Activated CD4-positive, alpha-beta T cell treated with anti-CD3 and anti-CD28 coated beads for 1 hour (primary cell): ENCODE measurements at places on chromosomes 2 and 18.

GRCh38 chr2:217166241-217166850, 306.5 kb upstream of the TNP1 start:
- DNase-seq, result no peak

- DNase-seq, result no peak
These were observed 396.3 kb downstream of the IRS1 start for GRCh38 chr2:226403369-226403768.

- no peak for DNase-seq
These were observed 36.3 kb upstream of the COBLL1 start for GRCh38 chr2:164877927-164878326.

DNA sequence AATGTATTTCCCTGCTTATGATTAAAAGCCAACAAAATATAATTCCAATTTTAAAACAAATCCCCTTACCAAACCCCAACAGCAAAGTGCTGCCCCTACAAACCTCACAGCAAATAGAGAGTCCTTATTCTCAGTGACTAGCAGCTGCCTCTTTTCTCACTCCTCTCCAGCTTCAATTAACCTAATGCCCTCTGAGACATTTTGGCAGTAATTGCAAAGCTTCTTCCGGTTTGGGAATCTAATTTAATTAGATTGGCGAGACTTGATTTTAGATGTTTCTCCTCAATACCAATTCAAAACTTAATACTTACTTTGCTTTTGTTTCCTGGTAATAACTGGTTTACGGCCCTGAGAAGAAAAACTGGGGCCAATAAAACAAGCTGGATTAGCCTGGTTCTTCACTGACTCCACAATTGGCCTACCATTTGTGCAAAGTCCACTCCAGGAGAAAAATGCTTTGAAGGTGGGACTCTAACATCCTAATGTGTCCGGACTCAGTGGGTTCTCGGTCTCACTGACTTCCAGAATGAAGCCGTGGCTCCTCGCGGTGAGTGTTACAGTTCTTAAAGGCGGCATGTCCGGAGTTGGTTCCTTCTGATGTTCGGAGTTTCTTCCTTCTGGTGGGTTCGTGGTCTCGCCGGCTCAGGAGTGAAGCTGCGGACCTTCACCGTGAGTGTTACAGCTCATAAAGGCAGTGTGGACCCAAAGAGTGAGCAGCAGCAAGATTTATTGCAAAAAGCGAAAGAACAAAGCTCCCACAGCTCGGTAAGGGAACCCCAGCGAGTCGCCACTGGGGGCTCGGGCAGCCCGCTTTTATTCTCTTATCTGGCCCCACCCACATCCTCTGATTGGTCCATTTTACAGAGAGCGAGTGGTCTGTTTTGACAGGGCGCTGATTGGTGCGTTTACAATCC, 52.8 kb downstream of the SLC35F5 start:
- DNase-seq, result no peak

DNA sequence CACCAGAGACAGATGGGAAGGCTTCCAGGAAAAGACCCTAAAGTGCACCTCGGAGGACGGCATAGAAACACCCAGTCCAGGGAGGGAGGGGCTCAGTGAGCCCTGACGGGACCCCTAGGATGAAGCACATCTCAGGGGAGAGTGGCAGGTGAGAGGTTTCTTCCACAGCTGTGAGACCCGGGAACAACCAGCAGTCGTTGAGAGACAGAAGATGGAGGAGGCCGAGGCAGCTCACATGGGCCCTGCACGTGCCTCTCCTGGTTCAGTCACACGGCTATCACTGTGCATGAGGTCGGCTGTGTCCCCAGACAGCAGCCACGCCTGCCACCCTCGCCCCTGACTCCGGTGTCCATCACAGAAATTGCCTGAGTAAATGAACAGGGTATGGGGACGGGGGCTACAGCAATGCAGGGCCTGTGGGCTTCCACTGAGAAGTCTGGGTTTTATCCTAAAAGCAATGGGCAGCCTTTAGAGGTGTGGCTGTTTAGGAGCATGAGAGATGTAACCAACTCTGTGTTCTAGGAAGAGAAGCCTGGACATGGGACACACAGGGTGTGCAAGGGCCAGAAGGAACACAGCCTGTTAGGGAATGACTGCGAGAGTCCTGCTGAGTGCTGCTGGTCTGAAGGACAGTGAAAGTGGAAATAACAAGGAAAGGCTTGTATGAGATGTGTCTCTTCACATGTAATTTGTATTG, 102.0 kb downstream of the TMEM18 start:
- no peak for DNase-seq

DNA sequence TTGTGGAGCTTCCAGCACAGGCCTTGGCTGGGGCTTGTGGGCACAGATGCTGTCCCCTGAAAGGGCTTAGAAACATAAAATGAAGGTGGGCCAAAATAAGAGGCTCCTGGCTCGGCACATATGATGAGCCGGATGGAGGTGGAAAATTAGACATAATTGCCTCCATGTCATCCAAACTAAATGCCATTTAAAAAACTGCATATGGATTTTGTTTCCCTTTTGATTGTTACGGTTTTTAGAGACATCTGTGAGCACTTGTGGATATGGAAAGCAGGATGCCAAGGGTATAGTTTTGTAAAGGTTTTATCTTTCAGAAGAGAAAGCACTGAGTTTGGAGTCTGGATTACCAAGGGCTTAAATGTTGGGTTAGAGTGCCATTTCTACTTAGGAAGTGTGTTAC, 498.3 kb downstream of the RIT2 start:
- DNase-seq, result no peak

- DNase-seq, result no peak
These were observed 364.7 kb downstream of the MBD2 start for GRCh38 chr18:53859764-53860163.

GRCh38 chr2:20476950-20477349, 30.1 kb downstream of the RHOB start:
- DNase-seq, result no peak

GRCh38 chr2:237296756-237297155, 117.2 kb downstream of the COL6A3 start:
- no peak for DNase-seq

DNA sequence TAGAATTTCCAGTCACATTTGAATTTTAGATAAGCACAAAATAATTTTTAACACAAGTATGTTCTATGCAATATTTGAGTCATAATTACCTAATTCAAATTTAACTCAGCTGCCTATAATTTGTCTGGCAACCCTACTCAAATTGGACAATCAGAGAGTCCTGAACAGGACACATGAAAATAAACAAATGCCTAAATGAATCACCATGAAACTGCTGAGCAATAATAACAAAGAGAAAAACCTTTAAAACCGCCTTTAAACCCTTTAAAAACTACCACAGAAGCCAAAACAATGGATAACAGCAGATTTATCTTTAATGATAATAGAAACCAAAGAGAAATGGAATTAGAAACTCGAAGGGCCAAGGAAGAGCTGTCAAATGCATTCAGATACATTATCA, 39.5 kb downstream of the ARL4C start:
- no peak for DNase-seq

GRCh38 chr2:191854382-191855372, 7.8 kb upstream of the CAVIN2 start:
- no peak for DNase-seq

DNA sequence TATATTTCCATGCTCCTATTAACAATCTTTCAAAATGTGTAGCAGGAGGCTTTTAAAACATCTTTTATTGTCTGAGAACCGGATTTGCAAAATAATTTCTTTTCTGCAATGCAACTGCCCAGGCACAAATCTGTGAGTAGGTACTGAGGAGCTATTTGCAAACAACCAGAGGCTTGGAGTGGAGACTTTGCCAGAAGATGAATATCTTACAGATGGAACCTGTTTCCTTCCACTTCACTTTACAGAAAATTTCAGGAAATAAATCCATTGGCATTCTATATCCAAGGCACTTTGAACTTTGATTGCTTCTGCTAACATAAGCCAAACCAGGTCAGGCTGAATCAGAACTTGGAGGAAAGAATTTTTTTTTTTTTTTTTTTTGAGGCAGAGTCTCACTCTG, 237.4 kb upstream of the REV1 start:
- DNase-seq, result no peak

DNA sequence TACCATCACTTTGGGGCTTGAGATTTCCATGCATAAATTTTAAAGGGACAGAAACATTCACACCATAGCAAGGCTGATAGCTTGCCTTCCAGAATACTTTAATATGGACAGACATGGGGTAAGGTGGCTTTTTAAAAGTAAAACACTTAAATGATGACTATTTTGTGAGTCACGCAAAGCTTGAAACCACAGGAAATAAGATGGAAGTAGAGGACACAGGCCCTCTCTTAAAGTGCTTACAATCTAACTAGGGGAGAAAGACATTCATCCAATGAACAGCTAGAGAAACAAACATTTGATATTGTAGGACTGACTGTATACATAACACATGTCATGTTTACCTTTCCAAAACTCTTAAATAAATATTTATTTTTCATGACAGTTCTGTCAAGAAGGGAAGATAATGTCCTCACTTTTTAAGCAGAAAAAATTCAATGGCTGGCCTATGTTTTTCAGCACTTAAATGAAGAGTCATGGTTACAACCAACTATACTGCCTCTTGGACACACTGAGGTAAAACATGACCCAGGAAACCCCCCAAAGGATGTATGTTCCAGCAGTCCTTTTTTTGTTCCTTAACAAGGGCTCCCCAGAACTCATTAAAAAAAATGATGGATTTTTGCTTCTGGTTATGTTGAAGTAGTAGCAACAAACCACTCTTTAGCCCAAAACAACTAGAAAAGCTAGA, 120.0 kb upstream of the RBMS1 start:
- DNase-seq, result no peak

DNA sequence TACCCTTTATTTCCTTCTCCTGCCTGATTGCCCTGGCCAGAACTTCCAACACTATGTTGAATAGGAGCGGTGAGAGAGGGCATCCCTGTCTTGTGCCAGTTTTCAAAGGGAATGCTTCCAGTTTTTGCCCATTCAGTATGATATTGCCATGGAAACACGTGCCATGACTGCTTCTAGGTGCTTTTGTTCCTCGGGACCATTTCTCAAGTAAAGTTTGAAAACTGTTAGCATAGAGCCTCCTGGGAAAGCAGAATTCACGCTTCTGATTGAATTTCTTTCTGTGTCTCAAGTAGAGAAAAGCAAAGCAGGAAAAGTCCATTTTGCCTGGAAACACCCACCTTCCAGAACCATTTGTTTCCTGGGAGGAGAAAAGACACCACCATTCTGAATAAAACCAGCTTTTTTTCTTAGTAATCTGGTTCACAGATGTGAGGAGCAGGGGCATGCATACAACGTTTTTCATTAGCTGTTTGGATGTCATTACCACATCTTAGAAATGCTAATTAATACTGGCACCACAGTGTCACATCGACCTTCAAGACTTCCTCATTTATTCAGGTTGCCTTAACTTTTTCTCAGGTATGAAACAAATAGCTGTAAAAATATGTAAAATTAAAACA, 39.0 kb upstream of the ZBTB14 start:
- DNase-seq, result no peak

GRCh38 chr2:172578054-172578453, 22.2 kb downstream of the PDK1 start:
- DNase-seq, result no peak

DNA sequence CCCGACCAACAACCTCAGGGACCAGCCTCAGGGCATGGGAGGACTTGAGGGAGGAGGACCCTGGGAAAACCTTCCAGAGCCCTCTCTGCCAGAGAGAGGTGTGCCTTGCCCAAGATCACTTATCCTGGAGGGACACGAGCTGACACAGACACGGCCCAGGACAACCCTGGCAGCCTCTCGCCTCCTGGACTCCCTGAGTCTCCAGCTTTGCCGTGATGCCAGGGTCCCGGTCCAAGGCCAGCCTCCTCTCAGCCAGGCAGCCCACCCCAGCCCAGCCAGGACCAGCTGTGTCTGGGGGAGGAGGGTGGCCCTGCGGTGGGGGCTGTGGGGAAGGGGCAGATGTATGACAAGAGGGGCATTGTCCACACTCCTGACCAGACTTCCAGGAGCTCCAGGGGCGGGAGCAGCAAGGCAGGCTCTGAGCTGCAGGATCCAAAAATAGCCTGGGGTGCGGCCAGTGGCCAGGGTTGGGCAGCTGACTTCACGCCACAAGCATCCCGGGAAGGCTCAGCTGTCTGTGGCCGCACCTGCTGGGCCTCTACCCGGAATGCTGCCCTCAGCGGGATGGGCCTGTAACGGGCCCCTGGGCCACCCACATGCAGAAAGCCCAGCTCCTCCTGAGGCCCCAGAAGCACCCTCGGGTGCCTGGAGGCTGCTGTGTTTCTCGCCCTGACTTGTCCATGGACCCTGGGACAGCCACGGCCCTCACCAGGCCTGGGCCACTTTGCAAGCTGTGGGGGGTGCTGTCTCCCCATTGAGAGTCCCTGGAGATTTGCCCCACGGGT, 65.5 kb upstream of the GPC1 start:
- no peak for DNase-seq

- DNase-seq, result no peak
These were observed 24.1 kb downstream of the CFLAR start for GRCh38 chr2:201139836-201140604.

GRCh38 chr18:33593261-33593660, 15.2 kb downstream of the ASXL3 start:
- no peak for DNase-seq

- no peak for DNase-seq
These were observed 1452.6 kb upstream of the ACVR2A start for GRCh38 chr2:146392186-146392585.

DNA sequence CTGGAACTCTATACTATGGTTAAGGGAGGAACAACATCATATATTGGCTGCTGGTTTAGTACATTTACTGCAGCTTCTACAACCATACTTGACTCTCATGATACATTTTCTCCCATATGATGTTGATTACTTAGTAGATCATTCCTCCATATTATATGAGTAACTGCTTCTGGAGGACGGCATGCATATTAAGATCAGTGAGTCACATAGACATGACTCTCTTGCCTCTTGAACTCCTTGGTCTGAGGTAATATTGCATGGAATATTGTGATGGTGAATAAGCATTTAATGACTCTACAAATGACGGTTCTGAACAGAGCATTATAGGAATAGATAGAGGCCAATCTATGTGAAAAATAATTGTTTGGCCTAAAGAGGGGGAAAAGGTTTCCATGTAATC, 418.8 kb upstream of the SPHKAP start:
- no peak for DNase-seq

- no peak for DNase-seq
These were observed 211.4 kb upstream of the CCDC150 start for GRCh38 chr2:196427986-196428634.

DNA sequence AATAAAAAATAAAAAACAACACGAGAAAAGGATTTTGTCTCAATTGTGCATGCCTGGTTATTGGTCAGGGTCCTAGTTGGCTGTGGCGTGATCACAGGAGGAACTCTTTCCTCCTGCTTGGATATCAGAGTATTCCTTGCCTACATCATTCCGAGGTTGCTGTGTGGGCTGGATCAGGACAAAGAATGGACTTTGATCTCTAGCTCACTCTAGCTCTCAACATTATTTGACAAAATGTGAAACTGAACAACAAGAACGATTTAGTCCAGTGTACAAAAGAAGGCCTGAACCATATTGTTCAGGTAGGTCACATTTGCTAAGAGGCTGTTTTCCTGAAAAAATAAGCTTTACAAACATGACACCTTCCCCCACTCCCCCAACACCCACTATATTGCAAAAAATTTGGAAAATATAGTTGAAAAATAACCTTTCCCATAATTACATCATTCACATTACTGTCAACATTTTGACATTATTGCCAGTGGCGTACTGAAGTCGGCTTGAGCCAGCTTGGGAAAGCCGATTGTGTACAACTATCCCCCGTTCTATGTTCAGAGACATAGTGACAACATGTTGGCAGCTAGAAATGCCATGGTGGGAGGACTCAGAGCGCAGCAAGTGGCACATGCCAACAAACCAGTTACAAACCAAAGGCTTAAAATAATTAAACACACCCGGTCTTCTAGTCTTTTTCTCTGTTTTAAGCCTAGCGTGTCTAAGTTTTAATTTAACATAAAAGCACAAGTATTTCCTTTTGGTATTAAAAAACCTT, 179.0 kb downstream of the LPIN1 start:
- DNase-seq, result no peak

GRCh38 chr2:224492531-224492930, 90.6 kb upstream of the FAM124B start:
- DNase-seq, result no peak
